ENCODE measurements at places on chromosomes 2 and 18. TPM values are rescaled to one million over a fixed set of nuclear protein-coding genes. Genes with fewer than 3 reads are reported as not detected.

Gene PARD6G
- total RNA-seq, result 0.23 TPM

Gene SIX2
- not detected for total RNA-seq

Gene ORMDL1
- total RNA-seq, result 68.8 TPM

Gene HADHB
- 104 TPM for total RNA-seq

Gene POMC
- total RNA-seq, result 5.8 TPM

Gene DPYSL5
- total RNA-seq, result not detected

Gene GKN2
- not detected for total RNA-seq

Gene RAX
- total RNA-seq, result 0.32 TPM

Gene SNORC
- 1.9 TPM for total RNA-seq

Gene MORN2
- total RNA-seq, result 4.7 TPM

Gene TBR1
- total RNA-seq, result not detected

Gene NT5C1B
- total RNA-seq, result not detected

Gene MC2R
- total RNA-seq, result not detected

Gene IL1RN
- 15.9 TPM for total RNA-seq

Gene CPLX4
- not detected for total RNA-seq

Gene DUSP19
- total RNA-seq, result 1.6 TPM

Gene FLACC1
- 0.84 TPM for total RNA-seq

Gene ESPNL
- 0.07 TPM for total RNA-seq

Gene CCDC85A
- total RNA-seq, result not detected

Gene OSBPL6
- 1.8 TPM for total RNA-seq
